ENCODE measurements at places on chromosomes 6 and 20. TPM values are rescaled to one million over a fixed set of nuclear protein-coding genes. Genes with fewer than 3 reads are reported as not detected.

- peaks cover 10% of the 10 kb centered on the region for H3K27me3 ChIP-seq
- no peak overlapping the region for H3K27ac ChIP-seq
- no peak for DNase-seq
- H3K4me3 ChIP-seq, result no peak overlapping the region
- peaks cover 31% of the 10 kb centered on the region for H3K4me1 ChIP-seq
- peaks cover 4% of the 10 kb centered on the region for H3K36me3 ChIP-seq
These were observed 1.8 kb upstream of the YTHDF1 start for GRCh38 chr20:63217706-63218105.

DSP gene
- 471 TPM for total RNA-seq

GRCh38 chr20:24779131-24779530, 169.9 kb upstream of the CST7 start:
- no peaks in the 10 kb centered on the region for H3K27me3 ChIP-seq
- no peak overlapping the region for H3K4me3 ChIP-seq
- H3K4me1 ChIP-seq, result peaks cover 42% of the 10 kb centered on the region

DNA sequence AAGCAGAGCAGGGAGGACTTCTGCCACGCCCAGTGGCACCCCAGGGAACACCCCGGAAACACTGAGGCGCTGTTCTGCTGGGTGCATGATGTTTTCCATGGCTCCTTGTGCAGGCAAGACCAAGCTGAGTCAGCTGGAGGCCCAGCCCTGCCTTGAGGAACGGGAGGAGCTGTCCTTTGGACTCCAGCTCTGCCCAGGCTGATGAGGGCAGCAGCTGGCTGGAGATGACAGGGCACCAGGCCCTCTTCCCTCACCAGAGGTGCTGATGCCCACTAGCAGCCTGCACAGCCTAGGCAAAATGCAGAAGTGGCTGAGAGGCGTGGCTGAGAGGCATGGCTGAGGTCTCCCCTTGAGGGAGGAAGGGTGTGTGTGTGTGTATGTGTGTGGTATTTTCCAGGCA, 2.4 kb downstream of the C6orf132 start:
- peaks cover 40% of the 10 kb centered on the region for H3K4me1 ChIP-seq
- H3K27ac ChIP-seq, result no peak overlapping the region
- H3K36me3 ChIP-seq, result no peaks in the 10 kb centered on the region
- no peaks in the 10 kb centered on the region for H3K27me3 ChIP-seq
- no peak for DNase-seq

DNA sequence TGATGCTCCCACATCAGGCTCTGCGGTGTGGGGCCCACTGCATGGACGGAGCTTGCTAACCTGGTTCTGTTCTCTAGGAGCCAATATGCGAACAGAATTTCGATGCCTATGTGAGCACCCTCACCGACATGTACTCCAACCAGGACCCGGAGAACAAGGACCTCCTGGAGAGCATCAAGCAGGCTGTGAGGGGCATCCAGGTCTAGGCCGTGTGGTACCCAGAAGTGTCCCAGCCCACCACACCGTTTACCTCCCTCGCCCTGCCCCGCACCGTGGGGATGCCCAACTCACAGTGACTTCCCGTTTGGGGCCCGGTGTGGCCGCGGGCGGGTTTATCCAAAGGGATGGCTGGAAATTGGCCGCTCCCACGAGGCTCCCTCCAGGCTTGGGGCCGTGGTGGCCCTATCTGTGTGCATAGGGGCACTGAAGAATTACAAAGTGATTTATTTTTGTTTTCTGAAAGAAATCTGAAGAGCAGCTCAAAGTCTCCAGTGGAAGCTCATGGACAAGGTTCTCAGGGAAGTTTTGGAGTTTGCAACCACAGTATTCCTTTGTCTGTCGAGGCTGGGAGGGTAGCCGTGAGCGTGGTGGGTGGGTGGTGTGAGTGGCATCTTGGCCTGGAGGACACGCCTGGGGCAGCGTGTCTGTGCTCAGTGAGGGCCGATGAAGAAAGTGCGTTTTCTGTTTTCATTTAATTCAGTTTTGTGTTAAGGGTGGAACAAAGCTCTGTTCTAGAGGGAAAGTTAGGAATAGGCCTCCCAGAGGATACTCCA, 15.1 kb upstream of the PCMTD2 start:
- no peaks in the 10 kb centered on the region for H3K4me1 ChIP-seq
- peaks cover 19% of the 10 kb centered on the region for H3K27me3 ChIP-seq
- no peak overlapping the region for H3K27ac ChIP-seq
- H3K4me3 ChIP-seq, result no peak overlapping the region
- H3K36me3 ChIP-seq, result no peaks in the 10 kb centered on the region

DNA sequence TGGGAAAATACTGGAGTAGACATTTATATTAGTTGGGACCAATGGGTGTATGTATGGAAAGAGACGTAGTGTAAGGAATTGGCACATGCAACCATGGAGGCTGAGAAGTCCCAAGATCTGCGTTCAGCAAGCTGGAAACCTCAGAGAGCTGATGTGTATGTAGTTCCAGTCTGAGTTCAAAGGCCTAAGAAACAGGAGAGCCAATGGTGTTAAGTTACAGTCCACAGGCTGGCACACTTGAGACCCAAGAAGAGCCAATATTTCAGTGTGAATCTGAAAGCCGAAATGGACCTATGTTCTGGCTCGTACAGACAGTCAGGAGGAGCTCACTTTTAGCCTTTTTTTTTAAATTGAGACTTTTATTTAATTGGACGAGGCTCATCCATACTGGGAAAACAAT, 244.2 kb downstream of the CDKAL1 start:
- DNase-seq, result no peak
- H3K4me3 ChIP-seq, result no peak overlapping the region
- H3K36me3 ChIP-seq, result peaks cover 3% of the 10 kb centered on the region
- no peaks in the 10 kb centered on the region for H3K27me3 ChIP-seq
- H3K27ac ChIP-seq, result no peak overlapping the region

DNA sequence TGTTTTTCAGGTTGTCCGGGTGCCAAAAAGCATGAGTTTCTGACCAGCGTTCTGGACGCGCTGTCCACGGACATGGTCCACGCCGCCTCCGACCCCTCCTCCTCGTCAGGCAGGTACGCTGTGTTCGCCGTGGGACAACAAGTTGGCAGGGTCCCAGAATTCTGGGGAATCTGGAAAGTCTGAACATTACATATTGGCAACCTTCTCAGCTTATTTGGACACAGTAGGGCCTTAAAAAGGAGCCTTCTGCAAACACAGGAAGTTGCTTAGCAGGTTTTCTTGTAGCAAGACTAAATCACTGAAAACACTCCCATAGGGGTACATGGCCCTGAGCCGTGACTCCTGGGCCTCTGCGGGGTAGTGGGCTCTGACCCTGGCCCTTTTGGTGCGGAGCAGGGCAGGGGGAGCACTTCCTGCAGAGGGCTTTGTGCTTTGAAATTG, 209.7 kb downstream of the SMOC2 start:
- no peak for DNase-seq
- H3K27ac ChIP-seq, result no peak overlapping the region
- H3K27me3 ChIP-seq, result peaks cover 13% of the 10 kb centered on the region
- H3K4me3 ChIP-seq, result no peak overlapping the region
- peaks cover 14% of the 10 kb centered on the region for H3K4me1 ChIP-seq

GRCh38 chr6:145096846-145097245, 638.5 kb downstream of the EPM2A start:
- H3K27me3 ChIP-seq, result peaks cover 2% of the 10 kb centered on the region
- no peak overlapping the region for H3K4me3 ChIP-seq
- peaks cover 5% of the 10 kb centered on the region for H3K36me3 ChIP-seq
- H3K27ac ChIP-seq, result no peak overlapping the region
- DNase-seq, result no peak

DNA sequence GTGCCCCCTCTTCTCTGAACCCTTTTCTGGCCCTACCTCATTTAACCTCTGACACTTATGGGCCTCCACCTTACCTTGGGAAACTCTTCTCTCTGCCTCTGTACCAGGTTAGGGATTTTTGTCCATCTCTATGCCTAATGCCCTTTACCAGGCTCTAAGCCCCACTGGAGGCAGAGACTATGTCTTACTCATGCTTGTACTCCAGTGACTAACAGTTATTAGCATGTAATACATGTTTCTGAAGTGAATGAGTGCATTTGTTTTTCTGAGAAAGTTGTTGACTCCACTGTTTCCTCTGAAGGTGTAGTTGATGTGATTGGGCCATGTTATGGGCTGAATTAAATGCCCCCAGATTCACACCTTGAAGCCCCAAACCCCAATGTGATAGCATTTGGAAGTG, 234.3 kb downstream of the PACRG start:
- H3K27ac ChIP-seq, result no peak overlapping the region
- H3K4me3 ChIP-seq, result no peak overlapping the region
- peaks cover 14% of the 10 kb centered on the region for H3K4me1 ChIP-seq
- no peaks in the 10 kb centered on the region for H3K36me3 ChIP-seq
- no peaks in the 10 kb centered on the region for H3K27me3 ChIP-seq

DNA sequence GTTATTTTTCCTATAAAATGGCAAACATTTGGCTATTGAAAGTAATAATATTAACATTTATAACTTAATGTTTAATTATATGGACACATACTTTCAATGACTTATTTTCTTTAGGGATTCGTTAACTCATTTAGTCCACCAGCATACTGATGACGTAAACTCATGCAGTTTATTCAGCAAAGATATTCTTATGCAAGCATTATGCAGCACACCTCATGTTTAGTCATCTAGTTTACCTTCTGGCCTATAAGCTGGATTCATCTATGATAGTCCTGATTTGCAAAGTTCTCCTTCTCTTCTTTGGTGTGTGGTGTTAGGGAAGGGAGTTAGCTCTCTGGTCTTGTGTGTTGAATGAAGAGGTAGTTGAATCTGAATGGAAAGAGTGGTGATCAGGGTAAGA, 60.0 kb downstream of the OR2J2 start:
- DNase-seq, result no peak
- H3K4me3 ChIP-seq, result no peak overlapping the region
- no peak overlapping the region for H3K27ac ChIP-seq
- H3K36me3 ChIP-seq, result no peaks in the 10 kb centered on the region
- no peaks in the 10 kb centered on the region for H3K4me1 ChIP-seq

STMND1 gene
- total RNA-seq, result not detected

PRDM1 gene
- 0.15 TPM for total RNA-seq

TMEM244 gene
- not detected for total RNA-seq

ZNF341 gene
- 2.8 TPM for total RNA-seq

- no peak overlapping the region for H3K4me3 ChIP-seq
- peaks cover 59% of the 10 kb centered on the region for H3K4me1 ChIP-seq
- no peaks in the 10 kb centered on the region for H3K36me3 ChIP-seq
- DNase-seq, result no peak
These were observed 75.4 kb downstream of the RPP40 start for GRCh38 chr6:4928426-4928825.

GRCh38 chr6:147467886-147468285, 40.6 kb upstream of the SAMD5 start:
- DNase-seq, result no peak
- H3K4me1 ChIP-seq, result peaks cover 5% of the 10 kb centered on the region

DNA sequence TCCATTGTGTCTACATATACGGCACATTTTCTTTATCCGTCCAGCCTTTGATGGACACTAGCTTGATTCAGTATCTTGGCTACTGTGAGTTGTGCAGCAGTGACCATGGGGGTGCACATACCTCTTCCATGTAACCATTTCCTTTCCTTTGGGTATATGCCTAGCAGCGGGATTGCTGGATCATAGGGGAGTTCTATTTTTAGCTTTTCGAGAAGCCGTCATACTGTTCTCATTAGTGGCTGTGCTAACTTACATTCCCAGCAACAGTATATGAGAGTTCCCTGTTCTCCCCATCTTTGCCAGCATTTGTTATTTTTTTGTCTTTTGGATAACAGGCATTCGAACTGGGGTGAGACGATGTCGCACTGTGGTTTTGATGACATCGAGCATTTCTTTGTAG, 395.0 kb downstream of the SMOC2 start:
- H3K4me3 ChIP-seq, result no peak overlapping the region
- no peak for DNase-seq
- H3K36me3 ChIP-seq, result peaks cover 2% of the 10 kb centered on the region
- H3K27me3 ChIP-seq, result peaks cover 21% of the 10 kb centered on the region
- peaks cover 41% of the 10 kb centered on the region for H3K4me1 ChIP-seq
- H3K27ac ChIP-seq, result no peak overlapping the region

DNA sequence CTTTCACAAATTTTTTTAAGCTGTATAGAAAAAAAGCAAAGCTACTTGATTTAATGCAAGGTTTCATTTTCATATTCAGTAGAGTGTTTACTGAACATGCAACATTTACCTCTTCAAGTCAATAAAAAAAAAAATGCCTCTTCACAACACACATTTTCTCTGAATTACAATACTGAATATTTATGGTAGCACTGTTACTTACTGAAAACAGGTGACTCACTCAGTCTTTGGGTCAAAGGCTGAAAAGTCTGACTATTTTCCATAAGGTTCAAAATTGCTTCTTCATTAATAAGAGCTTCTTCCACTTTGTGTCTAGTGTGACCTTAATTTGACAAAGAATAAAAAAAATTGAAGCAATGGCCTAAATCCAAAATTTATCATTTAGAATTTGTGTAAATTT, 101.9 kb downstream of the REV3L start:
- no peak for DNase-seq
- H3K27me3 ChIP-seq, result no peaks in the 10 kb centered on the region
- H3K27ac ChIP-seq, result no peak overlapping the region

- no peaks in the 10 kb centered on the region for H3K4me1 ChIP-seq
- no peak for DNase-seq
- no peak overlapping the region for H3K4me3 ChIP-seq
These were observed 271.5 kb downstream of the FOXA2 start for GRCh38 chr20:22312744-22313346.

DNA sequence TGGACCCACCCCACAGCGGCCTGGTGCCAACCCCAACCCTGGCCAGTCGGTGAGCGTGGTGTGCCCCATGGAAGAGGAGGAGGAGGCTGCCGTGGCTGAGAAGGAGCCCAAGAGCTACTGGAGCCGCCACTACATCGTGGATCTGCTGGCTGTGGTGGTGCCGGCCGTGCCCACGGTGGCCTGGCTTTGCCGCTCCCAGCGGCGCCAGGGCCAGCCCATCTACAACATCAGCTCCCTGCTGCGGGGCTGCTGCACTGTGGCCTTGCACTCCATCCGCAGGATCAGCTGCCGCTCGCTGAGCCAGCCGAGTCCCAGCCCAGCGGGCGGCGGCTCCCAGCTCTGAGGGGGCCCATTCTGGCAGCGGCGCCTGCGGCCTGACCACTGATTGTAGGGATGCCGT, 23.2 kb downstream of the SDCBP2 start:
- no peak overlapping the region for H3K27ac ChIP-seq
- DNase-seq, result peak; percentile 77
- H3K27me3 ChIP-seq, result no peaks in the 10 kb centered on the region

GRCh38 chr6:7515363-7515762, 26.1 kb upstream of the DSP start:
- no peak overlapping the region for H3K27ac ChIP-seq
- no peaks in the 10 kb centered on the region for H3K36me3 ChIP-seq
- H3K27me3 ChIP-seq, result no peaks in the 10 kb centered on the region
- peaks cover 16% of the 10 kb centered on the region for H3K4me1 ChIP-seq

GRCh38 chr6:93962566-93962965, 543.2 kb upstream of the EPHA7 start:
- H3K27me3 ChIP-seq, result no peaks in the 10 kb centered on the region
- H3K36me3 ChIP-seq, result peaks cover 2% of the 10 kb centered on the region
- H3K4me1 ChIP-seq, result peaks cover 3% of the 10 kb centered on the region
- H3K27ac ChIP-seq, result no peak overlapping the region
- H3K4me3 ChIP-seq, result no peak overlapping the region

- no peak overlapping the region for H3K4me3 ChIP-seq
- no peaks in the 10 kb centered on the region for H3K27me3 ChIP-seq
- H3K36me3 ChIP-seq, result peaks cover 74% of the 10 kb centered on the region
- H3K27ac ChIP-seq, result peak overlapping the region; percentile 17
- DNase-seq, result no peak
These were observed 21.7 kb downstream of the THBS2 start for GRCh38 chr6:169231790-169232506.

ADGRB3 gene
- 1.5 TPM for total RNA-seq

TINAG gene
- not detected for total RNA-seq

GRCh38 chr6:107957308-107957908, 600 bp downstream of the SEC63 start:
- no peaks in the 10 kb centered on the region for H3K27me3 ChIP-seq
- peaks cover 2% of the 10 kb centered on the region for H3K36me3 ChIP-seq
- H3K4me3 ChIP-seq, result peak overlapping the region; percentile 99
- H3K4me1 ChIP-seq, result peaks cover 37% of the 10 kb centered on the region
- H3K27ac ChIP-seq, result peak overlapping the region; percentile 99

Data from chondrocyte (in vitro differentiated cells).